A549 (cell line): ENCODE measurements at places on chromosomes 6 and 20.
A peak's percentile ranks its signal among the peaks of the same experiment; 100 is the strongest.

- DNase-seq, result no peak
These were observed 81.3 kb upstream of the SPTLC3 start for GRCh38 chr20:12927489-12927888.

- DNase-seq, result no peak
These were observed 170.6 kb upstream of the THBS2 start for GRCh38 chr6:169424149-169424804.

- DNase-seq, result peak; percentile 24
These were observed 188.4 kb upstream of the TSHZ2 start for GRCh38 chr20:52783769-52784168.

DNA sequence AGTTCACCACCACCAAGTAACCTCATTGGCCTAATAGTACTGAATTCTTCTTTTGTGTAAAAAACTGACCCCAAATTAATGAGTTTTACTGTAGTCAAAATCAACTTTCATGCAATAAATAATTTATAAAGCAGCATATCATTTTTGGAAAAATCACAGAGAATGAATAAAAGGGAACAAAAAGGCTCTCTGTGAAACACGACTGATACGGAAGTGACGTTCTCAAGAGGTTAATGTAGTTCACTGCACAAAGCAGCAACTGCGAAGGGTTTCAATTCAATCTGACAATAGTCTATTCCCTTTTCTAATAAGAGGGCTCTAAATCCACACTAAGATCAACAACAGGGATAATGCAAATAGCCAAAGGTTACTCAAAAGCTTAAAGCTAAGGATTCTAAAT is 70.3 kb downstream of the PREP start:
- DNase-seq, result no peak

GRCh38 chr6:127022302-127022701 is 96.2 kb upstream of the RSPO3 start:
- no peak for DNase-seq

DNA sequence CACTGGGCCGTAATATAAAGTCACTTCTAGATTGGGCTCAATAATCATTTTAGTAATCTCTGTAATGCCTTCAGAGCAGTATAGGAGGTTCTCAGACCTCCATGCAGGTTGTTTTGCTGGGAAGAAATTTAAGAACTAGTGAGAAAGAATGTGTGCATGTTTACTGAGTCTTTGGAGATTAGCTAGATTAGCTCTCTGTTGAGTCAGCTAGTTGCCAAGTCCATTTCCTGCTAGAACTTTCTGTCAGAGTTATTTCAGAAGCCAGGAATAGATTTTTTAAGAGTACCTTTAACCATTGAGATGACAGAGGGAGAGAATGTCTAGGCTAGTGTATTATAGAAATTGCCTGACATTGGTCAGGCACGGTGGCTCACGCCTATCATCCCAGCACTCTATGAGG is 33.3 kb downstream of the ORC3 start:
- DNase-seq, result no peak

DNA sequence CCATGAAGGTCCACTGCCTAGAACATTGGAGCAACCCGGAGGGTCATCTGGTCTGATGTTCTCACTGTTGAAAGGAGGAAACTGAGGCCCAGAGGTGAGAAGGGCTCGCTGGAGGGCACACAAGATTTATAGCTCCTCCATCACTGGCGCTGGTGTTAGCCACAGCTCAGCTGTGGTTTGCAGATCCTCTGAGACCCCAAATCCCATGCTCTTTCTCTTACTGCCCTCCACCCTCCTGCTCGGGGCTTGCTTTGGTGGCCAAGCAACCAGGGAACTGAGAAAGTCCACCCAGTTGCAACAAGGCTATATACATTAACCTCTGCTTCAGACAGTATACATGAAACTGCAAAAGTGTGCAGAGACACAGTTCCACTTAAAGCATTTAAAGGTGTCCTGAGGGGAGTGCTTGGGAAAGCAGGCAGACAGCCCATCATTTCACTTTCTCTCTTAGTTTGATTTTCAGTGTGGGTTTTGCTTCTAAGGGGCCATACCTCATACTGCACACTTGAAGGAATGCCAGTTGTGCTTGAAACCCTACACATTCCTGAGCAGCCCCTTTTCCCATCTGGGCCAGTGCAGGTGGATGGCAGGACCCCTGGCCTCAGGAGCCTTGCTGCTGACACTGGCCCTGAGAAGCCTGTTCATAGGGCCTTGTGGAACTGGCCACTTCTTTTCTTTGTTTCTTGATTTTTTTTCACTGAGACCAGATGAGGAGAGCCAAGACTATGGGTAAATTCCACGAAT is 347.6 kb downstream of the CDC5L start:
- DNase-seq, result no peak

- no peak for DNase-seq
These were observed 23.0 kb downstream of the ZSCAN31 start for GRCh38 chr6:28312939-28313338.

GRCh38 chr6:143060806-143061596 is at the start of gene AIG1:
AIG1 (plus strand) TSS chr6:143060889; CDS start chr6:143060926, 37 bp downstream.
- peak; percentile 43 for DNase-seq

DNA sequence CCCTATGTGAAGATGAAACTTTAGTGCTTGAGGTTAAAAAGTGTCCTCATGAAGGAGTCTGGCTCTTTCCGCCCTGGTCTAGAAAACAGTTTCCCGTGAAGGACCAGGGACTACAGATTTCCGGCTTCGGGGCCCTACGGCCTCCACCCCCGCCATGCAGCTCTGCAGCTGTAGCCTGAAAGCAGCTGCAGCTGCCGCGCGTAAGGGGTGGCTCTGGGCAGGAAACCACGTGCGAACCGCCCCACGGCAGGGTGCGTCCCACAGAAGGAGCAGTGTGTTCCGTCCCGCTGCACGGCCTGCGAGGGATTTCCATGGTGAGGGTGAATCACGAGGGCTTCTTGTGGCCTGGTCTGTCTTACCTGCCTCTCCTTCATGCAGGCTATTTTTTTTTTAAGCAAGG is 117.0 kb downstream of the ERMARD start:
- DNase-seq, result no peak

DNA sequence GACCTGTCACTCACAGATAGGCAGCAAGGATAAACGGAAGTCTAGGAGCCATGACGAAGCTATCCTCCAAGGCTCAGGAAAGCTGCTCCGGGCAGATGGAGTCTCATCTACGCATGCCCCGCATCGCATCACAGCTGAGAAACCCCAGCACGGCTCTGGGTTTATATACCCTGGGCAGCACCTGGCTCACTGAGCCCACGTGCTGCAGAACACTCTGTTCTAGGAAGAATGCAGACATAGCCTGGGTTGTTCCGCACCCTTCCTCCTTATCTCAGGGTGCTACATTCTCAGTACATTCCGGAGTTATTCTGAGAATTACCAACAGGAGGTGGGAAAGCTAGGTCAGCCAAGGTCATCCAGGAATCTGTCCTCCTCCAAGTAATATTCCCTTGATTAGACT is 260.4 kb downstream of the CBLN4 start:
- no peak for DNase-seq

DNA sequence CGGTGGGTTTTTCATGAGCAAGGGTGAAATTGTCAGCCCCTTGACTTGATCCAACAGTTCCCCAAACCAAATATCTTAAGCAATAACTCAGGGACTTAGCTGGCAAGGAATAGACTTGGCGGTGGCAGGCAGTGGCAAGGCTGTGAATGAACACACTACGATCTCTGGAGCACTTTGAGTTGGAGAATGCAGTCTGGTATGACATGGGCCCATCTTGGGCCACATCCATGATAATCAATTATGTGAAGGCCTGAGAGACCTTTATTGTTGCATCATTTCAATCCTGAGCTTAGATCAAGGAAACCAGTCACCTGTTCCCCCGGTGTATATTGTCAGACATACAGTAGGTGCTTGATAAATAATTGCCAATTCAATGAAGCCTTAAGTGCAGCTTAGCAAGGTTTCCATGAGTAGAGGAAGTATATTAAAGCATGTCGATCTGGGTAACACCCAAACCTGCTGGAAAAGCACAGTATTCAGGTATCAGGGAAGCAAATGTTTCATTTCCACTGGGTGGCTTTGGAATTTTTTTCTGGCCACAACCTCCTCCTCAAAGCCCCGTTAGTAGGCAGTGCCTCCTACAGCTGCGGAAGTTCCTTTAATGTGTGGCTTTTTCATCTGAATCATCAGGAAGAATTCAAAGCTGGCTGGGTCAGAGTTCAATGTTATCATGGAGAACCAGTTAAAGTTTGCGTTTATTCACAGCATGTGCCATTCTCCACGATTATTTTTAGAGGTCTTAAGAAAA is 10.2 kb downstream of the CASS4 start:
- DNase-seq, result peak; percentile 24
